Cerebellar nuclear complex (tissue), 1 donor: ENCODE measurements at places on chromosomes 4 and X.

- no peak for DNase-seq
Observed at GRCh38 chrX:63514569-63515080, 163.5 kb upstream of the SPIN4 start.

DNA sequence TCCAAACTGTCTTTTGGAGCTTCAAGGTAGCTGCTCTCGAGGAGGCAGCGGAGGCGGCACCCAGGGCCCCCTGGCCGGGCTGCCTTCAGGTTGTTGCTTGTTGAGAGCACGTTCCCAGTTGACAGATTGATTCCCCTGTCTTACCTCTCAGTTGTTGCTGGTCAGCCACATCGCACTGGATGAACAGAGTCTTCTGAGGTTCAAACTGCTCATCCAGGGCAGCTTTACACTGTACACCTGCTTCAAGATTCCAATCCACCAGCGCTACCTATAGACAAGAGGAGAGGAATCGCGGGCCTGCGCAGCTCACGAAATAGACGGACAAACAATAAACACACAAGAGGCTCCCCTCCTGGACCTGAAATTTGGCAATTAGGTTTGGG, 497 bp downstream of the HPGD start:
- DNase-seq, result no peak

- DNase-seq, result no peak
Observed at GRCh38 chrX:40263014-40263560, 165.3 kb upstream of the BCOR start.

- no peak for DNase-seq
Observed at GRCh38 chr4:110681381-110681780, 58.5 kb upstream of the PITX2 start.

- DNase-seq, result no peak
Observed at GRCh38 chrX:13843150-13843721, 26.3 kb upstream of the GPM6B start.
